ENCODE measurements at places on chromosomes 7 and 10.

GRCh38 chr10:95655571-95656290, 780 bp downstream of the ALDH18A1 start:
- DNase-seq = peak; percentile 16

DNA sequence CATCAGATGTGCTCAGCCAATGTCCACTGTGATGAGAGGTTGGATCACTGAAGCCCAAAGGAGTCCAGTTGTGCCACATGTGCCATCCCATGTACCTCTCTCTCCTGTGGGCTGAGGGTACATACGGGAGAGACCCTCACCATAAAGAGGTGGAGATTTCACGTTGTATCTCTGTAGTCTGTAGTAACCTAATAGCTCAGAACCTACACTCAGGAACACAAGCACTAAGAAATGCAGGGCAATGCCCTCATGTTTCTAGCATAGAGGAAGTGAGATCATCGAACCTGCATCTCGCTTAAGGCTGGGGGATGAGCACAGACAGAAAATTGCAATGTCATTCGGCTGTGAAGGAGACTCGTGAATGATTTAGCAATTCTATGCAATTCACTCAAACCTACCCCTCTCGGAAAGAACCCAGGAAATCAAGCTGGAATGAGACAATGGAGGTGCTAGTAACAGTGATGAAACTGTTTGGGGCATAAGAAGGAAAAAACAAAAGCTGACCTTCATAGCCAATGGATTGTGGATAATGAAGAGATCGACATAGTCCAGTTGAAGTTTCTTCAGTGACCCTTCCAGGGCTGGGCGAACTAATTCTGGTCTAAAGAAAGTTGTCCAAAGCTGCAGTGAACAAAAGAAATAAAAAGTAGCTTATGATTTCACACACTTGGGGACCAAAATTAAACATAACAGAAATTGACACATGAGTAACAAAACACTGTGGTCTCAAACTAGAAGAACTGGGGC, 80.3 kb upstream of the UCN3 start:
- peak; percentile 10 for DNase-seq

DNA sequence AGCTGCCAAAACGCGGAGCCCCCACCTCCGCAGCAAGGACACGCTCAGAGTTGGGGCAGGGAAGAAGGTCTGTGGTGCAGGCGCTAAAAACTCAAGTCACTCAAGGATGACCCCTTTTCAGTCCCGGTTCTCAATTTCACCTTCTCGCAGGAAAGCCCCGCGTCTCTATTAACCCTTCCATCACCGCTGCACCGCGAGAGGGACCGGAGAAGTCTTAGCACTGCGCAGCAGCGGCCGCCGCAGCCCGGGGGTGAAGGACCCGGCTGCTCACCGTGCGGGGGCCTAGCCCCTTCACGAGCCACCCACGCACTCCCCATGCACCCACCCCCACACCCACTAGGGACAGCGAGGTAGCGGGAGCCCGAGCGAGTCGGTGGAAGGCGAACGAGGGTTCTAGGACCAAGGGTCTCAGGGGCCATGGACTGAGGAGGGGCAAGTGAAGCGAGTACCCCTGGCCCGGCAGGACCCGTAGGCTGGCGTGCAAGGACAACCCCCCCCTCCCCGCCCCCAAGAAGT, 162.9 kb downstream of the SH3PXD2A start:
- no peak for DNase-seq

DNA sequence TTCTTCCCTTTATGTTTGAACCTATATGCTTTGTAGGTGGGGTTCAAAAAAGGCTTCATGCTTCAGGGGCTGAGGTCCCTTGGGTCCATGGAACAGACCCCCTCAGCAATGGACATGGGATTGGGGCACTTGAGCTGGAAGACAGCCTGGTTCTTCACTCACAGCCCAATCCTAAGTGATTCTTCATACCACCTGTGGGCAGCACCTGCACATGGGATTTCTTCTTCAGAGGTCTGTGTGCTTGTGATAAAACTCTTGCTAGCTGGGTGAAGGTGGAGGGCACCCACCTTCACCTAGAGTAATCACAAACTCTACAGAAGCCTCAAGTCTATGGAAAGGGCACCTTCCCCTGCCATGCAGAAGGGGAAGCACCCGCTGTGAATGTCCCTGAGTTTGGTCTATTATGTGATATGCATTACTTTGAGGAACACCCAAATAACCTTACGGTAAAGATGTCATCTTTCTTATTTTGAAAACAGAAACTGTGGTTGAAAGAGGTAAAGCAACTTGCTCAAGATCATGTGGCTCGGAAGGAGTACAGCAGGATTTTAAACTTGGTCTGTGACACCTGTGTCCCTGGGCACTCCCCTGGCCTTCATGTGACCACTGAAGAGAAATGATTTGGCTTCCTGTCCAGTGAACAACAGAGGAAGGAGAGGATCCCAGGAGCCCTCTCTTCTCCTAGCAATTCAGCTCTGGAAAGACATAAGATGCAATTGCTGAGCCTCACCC, 469.5 kb upstream of the ZMIZ1 start:
- DNase-seq = no peak

DNA sequence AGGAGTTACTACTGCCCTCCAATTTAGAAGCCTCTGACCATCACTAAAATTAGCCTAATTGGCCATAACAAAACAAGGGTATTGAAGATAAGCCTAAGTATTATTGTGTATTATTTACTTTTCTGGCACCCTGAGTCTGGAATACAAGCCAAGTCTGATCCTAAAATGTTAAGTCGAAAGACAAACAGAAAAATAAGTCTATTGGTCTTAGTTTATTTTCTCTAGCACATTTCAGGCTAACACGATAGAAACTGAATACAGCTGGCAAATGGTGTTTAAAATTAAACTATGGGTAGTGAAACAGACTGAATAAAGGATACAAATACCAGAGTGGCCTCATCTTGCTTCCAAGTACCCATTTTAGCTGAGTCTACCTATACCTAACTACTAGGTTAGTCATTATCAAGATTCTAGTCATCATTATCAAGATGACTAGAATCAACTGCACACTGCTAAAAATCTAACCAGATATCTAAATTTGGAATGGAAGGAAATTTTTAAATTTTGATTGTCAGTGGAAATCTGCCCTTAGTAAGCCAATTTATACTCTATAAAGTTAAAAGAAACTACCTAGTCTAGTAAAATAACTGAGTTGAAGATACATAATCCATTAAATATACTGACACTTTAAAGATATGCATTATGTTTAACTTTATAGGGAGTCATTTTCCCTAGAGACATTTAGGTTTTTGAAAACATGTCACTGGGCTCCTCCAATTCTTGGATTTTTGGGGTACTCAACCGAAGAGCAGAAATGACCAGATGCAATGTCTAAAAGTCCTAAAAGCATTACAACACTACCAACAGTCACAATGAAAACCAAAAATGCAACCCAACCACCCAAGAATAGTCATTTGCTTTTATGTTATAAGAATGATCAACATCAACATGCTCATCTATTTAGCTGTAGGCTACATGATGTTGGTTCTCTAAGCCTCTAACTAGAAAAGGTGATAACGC, 80.9 kb downstream of the NT5C2 start:
- no peak for DNase-seq

DNA sequence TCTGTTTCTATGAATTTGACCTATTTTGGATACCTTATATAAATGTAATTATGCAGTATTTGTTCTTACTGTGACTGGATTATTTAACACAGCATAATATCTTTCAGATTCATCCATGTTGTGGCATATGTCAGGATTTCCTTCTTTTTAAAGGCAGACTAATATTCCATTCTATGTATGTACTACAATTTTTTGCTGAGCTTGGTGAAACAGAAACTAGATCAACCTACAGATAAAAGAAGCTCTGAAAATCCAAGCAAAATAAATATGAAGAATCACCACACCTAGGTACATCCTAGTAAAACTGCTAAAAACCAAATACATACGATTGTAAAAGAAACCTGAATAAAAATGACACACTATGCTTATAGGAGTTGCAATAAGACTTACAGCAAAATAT, 300.5 kb downstream of the HTR7 start:
- DNase-seq = no peak

GRCh38 chr7:91416155-91416865, 152.1 kb downstream of the FZD1 start:
- DNase-seq = no peak
